ENCODE measurements at places on chromosomes 7 and 10.

DNA sequence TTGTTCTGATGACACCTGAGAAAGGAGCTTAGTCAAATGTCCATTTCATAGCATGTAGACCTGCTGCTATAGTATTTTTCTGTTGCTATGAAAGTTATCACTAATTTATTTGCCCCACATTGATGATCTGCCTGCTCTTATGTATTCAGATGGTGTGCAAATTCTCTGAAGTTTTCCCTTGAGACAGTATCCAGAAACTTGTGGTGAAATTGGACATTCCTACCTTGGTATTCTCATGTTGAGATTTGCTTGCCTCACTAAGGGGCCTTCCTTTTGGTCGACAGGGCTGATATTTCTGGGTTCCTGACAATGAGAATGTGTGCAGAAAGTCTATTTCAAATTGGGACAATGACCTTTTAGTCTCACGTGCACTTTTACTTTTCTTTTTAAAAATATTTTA lies 253.2 kb upstream of the FZD8 start:
- no peak for DNase-seq

DNA sequence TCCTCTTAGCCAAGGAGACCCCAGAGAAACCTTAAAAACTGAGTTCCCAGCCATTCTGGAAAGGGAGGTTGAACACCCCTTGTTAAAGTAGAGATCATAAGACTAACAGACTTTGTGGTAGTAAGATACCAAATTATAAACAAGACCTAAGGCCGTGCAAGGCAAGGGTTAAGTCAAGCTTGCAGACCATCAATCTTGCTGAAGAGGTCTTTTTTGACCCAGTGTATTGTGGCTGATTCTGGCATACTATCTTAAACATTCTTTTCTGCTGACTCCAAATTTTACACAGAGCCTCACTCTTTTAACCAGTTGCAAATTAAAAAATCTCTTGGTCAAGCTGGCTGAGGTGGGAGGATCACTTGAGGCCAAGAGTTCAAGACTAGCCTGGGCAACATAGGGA lies 1.2 kb upstream of the TBRG4 start:
- DNase-seq: no peak

- DNase-seq: no peak
Measured at GRCh38 chr7:106773228-106773627, 91.9 kb upstream of the PIK3CG start.

- no peak for DNase-seq
Measured at GRCh38 chr7:157423348-157423747, 86.5 kb downstream of the DNAJB6 start.

DNA sequence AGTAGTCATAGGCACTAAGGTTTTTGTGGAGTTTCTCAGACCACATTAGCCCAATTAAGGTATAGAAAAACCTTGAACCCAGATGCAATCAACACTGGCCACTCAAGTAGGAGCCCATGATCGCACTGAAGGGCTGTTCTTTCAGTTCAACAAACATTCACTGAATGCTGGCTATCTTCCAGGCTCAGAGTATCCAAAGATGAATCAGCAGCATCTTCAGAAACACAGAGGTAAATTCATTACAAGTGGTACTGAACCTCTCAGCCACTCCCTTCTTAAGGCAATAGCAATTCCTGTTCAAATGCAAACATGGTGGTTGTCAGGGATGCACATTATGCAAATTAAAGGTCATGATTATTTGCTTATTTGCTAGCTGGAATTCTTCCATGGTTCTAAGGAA lies 17.1 kb downstream of the KCNK18 start:
- no peak for DNase-seq

GRCh38 chr7:84647797-84648757 lies 453.5 kb upstream of the SEMA3A start:
- DNase-seq: no peak

DNA sequence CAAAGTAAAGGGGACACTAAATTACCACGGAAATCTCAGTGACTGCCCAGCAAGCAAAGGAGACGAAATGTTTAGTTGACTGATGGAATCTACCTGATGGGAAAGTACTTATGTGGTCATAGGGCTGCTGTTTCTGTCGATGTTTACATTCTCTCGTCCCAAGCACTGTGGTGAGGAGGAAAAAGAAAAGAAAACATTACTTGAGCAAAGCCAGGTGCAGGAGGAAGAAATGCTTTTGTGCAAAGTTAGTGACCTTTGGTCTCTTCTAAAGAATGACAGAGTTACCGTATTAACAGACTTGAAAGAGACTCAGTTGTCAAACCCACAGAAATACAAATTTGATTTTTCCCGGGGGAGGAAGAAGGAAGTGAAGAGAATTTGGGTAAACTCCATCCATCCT lies 43.3 kb upstream of the FMC1 start:
- DNase-seq: no peak

DNA sequence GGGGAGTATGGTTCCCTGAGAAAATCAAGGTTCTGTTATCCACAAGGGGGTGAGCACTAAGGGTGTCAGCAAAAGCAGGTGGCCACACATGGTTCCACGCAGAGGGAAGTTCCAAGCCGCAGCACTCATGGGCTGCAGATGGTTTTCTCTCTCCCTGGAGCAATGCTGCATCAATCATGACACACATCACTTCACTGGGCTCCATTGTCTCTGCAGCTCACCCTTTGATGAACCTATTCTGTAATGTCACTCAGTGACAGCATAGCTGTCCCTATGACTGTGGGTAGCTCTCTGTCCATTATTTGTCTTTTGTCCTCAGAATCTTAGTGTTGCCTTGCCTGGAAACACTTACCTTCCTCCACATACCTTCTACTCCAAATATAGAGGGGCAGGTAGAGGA lies 34.8 kb downstream of the LRRC18 start:
- DNase-seq: no peak

DNA sequence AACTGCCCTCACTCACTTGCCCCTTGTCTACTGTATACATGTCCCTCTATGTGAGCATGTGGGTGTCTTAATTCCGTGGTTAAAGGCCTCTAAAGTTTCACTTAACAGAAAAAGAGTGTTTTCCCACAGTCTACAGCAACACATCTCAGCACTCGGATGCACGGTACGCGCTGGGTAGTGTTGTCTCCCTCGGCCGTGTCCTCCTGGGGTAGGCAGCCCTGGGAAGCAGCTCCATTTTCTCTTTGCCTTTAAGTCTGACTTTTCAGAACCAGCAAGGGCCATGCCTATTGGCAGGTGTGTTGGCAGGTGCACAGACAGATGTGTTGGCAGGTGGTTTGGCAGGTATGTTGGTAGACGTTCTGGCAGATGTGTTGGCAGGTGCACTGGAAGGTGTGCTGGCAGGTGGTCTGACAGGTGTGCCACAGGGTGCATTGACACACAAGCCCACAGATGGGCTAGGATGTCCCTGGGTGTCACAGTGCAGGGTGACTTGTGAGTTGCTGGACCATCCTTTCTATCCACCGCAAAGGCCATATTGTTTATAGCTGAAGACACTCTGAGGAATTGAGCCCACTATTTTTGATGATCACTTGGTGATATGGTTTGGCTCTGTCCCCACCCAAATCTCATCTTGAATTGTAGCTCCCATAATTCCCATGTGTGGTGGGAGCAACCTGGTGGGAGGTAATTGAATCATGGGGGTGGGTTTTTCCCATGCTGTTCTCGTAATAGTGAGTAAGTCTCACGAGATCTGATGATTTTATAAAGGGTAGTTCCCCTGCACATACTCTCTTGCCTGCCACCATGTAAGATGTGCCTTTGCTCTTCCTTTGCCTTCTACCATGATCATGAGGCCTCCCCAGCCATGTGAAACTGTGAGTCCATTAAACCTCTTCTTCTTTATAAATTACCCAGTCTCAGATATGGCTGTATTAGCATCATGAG lies 296.9 kb downstream of the TNS3 start:
- no peak for DNase-seq

GRCh38 chr7:101868191-101868950 lies 50.9 kb downstream of the CUX1 start:
- no peak for DNase-seq

DNA sequence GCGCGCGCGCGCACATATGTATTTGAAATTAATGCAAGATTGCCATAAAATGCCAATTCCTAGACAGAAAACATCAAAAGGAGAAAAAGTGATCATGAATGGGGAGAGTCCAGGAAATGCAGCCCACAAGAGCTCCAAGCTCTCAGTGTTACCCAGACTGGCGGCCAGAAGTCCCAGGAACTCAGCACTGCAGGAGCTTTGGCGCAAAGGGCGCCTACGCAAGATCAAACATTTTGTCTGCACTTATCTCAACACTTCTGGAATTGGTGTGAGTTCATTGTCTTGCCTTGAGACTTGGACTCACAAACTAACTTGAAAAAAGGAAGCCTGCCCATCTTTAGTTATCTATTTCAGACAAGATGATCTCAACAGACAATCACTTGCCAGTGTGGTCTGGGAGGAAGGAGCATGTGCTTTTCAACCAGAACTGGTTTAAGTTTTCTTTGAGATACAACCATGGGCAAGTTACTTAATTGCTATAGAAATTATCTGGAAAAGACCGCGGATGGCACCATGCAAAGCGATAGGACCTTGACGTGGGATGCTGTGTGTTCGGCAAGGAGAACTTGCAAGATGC lies 77.2 kb downstream of the KIAA1549 start:
- no peak for DNase-seq

- peak; percentile 90 for DNase-seq
Measured at GRCh38 chr7:28062197-28062991, 118.2 kb downstream of the JAZF1 start.

GRCh38 chr7:26165950-26166683 lies 14.1 kb downstream of the NFE2L3 start:
- no peak for DNase-seq

DNA sequence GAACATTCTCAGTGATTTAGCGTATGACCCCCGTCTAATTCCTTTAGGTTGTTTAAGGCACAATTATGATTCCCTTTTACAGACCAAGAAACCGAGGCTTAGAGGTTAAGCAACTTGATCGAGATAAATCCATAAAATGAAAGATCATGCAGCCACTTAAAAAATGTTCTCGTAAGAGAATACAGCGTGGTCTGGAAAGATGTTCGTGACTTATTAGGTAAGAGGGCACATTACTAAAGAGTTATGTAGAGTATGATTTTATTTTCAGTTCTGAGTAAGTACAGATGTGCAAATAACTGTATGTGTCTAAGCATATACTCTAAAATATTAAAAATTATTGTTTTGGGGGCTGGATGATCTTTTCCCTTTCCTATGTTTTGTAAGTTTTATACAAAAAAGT lies 575.1 kb downstream of the PARD3 start:
- no peak for DNase-seq

DNA sequence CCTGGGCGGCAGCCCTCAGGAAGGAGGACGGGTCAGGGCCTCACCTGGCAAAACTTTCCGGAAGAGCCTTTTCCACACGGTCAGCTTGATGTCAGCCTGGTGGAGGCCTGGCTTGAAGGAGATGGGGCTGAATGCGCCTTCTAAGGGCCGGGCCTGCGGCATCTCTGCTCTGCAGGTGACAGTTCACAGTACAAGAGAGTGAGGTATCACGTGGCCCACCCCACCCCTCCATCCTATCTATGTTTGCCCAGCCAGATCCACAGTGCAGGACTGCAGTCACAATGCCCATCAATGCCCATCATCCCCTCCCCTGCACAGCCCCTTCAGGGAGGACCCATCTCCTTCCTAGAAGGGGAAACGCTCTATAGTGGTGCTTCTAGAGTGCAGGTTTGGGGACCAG lies 7.9 kb upstream of the NSUN5 start:
- DNase-seq: no peak

- peak; percentile 16 for DNase-seq
Measured at GRCh38 chr7:37054624-37055241, 330.4 kb upstream of the AOAH start.

GRCh38 chr10:619710-620109 lies 69.8 kb downstream of the DIP2C start:
- DNase-seq: no peak

GRCh38 chr10:58701405-58702135 lies 188.9 kb downstream of the BICC1 start:
- peak; percentile 60 for DNase-seq

GRCh38 chr10:119358152-119358512 lies 150.8 kb downstream of the GRK5 start:
- no peak for DNase-seq

DNA sequence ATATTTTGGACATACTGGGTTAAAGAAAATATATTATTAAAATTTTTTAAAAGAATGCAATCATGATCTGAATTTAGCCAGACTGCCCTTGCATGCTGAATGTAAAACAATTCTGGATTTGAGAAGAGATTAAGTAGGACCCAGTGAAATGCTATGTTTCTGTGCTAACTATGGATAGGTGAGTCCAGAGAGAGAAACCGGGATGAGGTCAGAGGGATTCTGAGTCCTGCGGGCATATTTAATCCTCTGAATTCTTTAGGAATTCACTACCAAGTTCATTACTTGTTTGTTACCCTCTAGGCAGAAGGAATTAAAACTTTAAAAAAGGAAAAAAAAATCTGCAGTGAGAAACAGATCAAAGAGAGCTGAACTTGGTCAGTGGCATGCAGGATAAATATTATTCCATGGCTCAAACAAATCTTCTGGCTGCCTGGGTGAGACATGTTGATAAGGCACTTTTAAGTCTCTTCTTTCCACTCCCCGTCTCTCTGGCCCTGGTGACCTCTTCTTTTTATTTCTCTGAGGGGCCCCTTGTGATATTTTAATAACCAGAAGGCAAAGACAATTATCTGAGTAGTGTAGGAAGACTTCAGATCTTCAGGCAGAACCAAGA lies 50.2 kb upstream of the LYZL1 start:
- no peak for DNase-seq

DNA sequence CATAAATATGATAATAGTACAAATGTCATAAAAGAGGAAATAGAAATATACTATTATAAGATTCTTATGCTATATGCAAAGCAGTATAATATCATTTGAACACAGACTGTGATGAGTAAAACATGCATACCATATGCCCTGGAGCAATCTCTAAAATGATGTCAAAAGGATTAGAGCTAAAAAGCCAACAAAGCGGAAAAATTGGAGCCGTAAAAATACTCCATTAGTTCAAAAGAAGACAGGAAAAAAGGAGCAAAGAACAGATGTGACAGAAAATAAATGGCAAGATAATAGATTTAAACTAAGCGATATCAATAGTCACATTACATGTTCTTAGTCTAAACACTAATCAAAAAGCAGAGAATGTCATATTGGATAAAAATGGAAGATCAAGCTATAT lies 191.0 kb upstream of the PLPP4 start:
- DNase-seq: no peak

DNA sequence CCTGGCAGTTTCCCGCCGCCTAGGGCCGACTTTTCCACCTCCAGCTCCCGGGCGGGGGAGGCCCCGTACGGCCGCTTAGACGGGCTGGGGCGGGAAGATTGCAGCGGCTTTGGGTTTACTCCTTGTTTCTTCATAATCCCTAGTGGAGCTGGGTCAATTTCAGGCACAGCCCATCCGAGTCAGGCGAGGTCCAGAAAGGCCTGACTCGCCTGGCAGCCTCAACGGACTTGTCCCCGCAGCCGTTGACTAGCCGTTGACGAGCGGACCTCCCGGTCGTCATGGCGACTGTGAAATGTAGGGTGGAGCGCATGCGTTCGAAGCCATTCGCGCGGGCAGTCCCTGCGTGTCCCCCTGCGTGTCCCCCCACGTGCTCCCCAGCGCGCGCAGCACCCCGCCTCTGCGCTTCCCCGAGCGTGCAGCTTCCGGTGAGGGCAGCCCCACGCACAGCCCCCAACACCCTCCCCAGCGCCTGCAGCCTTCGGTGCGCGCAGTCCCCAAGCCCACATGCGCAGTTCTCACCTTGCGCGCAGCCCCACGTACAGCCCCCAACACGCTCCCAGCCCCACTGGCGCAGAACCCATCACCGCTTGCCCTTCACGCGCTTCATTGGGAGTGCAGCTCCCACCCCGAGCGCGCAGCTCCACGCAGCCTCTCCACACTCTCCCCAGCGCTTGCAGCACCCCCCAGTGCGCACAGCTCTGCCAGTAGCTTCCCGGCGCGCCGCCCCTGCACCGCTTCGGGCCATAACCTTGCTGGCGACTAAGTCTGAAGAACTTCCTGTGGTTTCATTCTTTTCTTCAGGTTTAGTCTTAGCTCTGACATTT lies 67.8 kb downstream of the TBX20 start:
- DNase-seq: peak; percentile 82
